ENCODE measurements at places on chromosomes 1 and 21.

DNA sequence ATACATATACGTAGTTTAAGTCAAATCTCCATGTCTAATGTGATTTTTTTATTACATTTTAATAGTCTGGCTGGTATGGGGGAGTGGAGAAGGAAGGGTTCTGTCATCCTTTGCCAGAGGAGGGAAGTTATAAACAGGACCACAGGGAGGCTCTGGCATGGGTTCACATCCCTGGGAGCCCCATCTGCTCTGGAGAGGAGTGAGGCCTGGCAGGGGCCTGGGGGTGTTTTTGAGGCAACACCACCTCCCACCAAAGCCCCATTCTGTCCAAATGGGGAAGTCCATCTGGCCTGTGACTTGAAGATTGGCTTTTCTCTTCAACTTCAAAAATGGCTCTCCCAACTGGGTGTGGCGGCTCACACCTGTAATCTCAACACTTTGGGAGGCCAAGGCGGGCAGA is 15.8 kb downstream of the DISP3 start:
- no peak for DNase-seq

DNA sequence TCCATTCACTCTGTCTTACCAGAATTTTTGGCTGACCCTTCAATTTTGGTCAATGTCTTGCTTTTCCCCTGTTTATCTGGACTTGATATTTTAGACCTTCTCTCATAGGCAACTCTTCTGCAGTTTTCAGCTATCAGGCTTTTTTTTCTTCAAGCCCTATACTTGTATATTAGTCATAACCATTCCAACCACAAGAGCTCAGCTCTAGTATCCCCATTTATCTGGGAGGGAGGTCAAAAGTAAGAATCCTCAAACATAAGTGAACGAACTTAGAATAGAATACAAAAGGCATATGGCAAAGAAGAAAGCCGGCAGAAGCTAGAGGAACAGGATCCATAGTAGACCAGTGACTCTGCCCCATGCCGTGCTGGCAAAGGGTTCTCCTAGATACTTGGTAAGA is 45.9 kb upstream of the TNFSF4 start:
- DNase-seq, result no peak

DNA sequence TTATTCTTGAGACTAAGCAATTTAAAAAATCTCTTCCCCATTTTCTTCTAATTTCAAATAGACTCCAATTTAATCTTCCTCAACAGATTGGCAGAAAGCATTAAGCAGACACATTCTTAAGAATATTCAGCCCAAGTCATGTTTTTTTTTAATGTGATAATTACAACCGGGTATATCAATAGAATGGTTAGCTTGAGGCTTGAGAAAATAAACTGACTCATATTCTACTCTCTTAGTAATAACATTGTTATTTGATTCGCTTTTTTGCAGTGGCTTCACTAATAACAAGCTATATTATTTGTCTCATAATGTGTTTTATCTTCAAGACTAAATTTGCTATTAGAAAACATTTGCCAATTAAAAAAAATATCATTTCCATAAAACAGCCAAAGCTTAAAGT is 488.6 kb upstream of the RGS18 start:
- no peak for DNase-seq

- DNase-seq, result no peak
Observed at GRCh38 chr1:55912438-55912837, 666.9 kb downstream of the PLPP3 start.

DNA sequence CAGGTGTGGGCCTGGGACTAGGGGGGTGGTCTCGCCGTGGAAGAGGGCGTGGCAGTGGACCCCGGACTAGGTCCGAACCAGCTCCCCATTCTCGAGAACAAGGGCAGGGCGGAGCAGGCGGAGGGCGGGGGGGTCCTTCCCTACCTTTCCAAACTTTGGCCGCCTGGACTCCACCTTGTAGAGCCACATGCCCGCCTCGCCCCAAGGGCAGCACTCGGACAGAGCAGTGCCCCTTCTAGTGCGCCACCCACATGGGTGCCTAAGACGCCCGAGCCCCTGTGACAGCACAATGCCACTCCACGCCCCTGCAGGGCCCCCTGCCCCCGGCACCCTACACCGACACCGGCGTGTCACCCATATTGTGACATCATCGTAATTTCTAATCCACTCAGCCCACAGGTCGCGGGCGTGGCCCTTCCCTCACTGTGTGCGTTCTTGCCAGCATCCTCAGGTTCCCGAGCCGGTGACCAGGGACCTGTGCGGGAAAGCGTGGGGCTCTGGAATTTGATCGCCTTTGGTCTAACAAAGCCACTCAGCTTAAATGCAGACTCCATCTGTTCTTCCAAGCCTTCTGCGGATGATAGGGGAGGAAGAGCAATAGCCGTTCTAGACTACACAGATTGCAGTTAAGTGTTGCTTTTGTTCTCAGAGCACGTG is 553 bp upstream of the STMN1 start:
- no peak for DNase-seq

DNA sequence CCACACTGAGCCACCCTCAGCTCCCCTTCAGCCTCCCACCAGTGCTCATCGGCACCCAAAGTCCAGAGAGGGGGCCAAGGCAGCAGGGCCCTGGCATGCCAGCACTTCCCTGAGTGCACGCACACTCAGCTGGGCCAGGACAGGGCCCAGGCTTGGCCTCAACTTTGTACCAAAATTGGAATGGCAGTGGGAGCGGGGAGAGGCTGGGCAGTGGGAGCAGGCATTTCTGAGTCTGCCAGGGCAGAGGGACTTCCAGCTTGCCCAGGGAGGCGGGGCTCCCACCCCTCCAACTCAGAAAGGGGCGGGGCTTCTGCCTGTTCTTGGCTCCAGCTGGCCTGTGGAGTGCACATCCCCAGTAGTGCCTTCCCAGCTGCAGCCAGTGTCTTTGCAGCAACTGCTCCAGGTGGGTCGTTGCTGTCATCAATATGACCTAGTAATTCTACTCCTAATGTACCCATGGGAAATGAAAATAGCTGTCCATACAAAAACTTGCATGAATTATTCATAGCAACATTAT is 10.3 kb upstream of the SNX7 start:
- DNase-seq, result no peak

DNA sequence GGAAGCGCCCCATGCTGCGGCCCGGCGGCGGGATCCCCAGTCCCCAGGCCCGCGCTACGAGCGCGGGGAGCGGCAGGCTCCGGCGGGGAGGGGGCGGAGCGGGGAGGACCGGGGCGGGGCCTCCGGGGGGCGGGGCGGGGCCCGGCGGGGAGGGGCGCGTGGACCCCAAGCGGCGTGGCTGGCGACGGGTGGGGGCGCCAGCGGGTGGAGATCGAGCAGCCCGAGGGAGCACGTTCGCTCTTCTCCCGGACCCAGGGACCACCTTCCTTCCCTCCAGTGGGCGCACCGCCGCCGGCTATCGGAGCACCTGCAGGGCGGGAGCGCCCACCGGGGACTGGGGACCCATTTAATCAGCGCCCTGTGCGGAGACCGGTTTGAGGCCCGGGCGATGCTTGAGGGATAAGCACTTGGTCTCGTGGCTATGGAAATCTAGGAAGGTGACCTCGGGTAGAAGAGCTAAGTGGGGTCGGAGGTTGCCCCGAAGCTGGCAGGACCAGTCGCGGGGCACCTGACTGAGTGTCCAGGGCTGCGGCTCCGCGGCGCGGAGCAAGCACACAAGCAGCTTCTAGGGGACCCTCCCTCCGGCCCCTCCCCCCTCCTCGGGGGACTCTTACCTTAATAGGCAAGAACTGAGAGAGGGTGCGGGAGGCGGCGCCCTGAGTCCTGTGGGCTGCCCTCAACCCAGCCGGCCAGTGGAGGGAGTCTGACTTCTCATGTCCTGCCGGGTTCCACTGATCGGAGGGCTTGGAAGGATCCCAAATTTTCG is at the start of gene TSPAN2:
Gene TSPAN2, minus strand, starts transcription at position 84 of the 766 bp plus-strand sequence. Its CDS starts 71 bp downstream, at position 13.
- no peak for DNase-seq

- DNase-seq, result no peak
Observed at GRCh38 chr1:170200161-170200560, 54.4 kb downstream of the NTMT2 start.

- no peak for DNase-seq
Observed at GRCh38 chr21:36507397-36508018, 27.6 kb upstream of the CLDN14 start.

- no peak for DNase-seq
Observed at GRCh38 chr1:85343213-85343611, 66.8 kb upstream of the BCL10 start.

- DNase-seq, result no peak
Observed at GRCh38 chr1:41823471-41823870, 95.3 kb downstream of the HIVEP3 start.

GRCh38 chr1:56939209-56939608 is 26.6 kb downstream of the C8B start:
- no peak for DNase-seq

- DNase-seq, result no peak
Observed at GRCh38 chr1:33321178-33321577, 280 bp upstream of the A3GALT2 start.

DNA sequence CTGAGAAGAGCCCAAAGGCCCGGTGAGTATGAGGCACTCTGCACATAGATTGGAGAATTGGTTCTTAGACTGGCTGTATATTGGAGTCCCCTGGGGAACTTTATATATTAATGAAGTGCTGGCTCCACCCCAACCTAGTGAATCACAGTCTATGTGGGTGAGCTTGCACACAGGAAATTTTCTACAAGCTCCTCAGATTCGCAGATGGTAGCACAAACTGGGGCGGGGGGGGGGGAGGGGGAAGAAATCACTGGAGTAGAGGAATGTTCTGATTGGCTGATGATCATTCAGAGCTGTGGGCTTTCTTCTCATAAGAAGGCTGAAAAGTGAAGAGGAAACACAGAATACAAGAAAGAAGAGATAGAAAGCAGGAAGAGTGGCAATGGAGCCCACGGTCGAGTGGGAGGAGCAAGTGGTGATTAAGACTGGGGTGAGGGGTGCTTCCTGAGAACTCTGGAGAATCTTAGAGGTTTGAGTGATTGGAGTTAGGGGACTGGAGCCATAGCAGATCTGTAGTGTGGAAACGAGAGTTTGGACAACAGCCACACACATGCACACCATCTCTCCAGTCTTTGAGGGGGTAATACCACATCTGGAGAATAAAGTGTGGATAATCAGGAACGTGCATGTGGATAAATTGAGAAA is 465.9 kb upstream of the DAB1 start:
- DNase-seq, result no peak

- DNase-seq, result no peak
Observed at GRCh38 chr21:8991968-8992621, 1529.3 kb upstream of the TPTE start.

- no peak for DNase-seq
Observed at GRCh38 chr1:160451859-160452232, 51.5 kb downstream of the VANGL2 start.

GRCh38 chr1:119667173-119667572 is 19.1 kb upstream of the ZNF697 start:
- DNase-seq, result no peak

GRCh38 chr1:119055568-119055967 is 67.4 kb upstream of the TBX15 start:
- DNase-seq, result no peak

GRCh38 chr1:54575161-54575560 is 27.1 kb downstream of the ACOT11 start:
- DNase-seq, result no peak

DNA sequence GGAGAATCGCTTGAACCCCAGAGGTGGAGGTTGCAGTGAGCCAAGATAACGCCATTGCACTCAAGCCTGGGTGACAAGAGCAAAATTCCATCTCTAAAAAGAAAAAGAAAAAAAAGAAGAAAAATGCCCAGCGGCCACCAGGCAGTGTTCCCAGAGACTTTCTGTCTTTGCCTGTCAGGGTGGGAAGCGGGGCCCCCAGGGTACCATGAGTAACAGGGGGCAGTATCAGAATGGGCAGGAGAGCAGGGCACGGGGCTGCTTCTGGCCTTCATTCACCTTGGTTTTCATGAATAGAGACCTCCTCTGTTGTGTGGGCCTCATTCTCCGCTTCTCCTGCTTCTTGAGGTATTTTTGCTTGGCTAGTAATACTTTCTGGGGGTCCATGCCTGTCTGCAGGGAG is 20.4 kb downstream of the SLC26A9 start:
- DNase-seq, result no peak

DNA sequence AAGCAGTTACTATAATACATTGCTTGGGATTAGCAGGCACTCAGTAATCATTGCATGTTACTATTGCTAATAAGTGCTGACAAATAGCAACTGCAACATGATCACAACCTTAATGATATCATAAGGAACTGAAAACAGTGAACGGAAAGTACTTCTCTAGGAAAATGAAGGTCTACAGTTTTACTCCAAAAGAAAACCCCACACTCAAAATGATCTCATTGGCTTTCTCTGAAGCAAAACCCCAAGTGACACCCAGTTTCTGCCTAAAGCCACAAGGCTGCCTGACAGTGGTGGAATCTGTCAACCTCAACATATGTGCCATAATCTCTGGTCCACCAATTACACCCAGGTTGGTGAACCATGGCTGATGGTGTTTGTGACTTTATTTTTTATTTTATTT is 137.6 kb downstream of the PTGER3 start:
- peak; percentile 85 for DNase-seq

- DNase-seq, result no peak
Observed at GRCh38 chr1:82018319-82018718, 217.6 kb downstream of the ADGRL2 start.

DNA sequence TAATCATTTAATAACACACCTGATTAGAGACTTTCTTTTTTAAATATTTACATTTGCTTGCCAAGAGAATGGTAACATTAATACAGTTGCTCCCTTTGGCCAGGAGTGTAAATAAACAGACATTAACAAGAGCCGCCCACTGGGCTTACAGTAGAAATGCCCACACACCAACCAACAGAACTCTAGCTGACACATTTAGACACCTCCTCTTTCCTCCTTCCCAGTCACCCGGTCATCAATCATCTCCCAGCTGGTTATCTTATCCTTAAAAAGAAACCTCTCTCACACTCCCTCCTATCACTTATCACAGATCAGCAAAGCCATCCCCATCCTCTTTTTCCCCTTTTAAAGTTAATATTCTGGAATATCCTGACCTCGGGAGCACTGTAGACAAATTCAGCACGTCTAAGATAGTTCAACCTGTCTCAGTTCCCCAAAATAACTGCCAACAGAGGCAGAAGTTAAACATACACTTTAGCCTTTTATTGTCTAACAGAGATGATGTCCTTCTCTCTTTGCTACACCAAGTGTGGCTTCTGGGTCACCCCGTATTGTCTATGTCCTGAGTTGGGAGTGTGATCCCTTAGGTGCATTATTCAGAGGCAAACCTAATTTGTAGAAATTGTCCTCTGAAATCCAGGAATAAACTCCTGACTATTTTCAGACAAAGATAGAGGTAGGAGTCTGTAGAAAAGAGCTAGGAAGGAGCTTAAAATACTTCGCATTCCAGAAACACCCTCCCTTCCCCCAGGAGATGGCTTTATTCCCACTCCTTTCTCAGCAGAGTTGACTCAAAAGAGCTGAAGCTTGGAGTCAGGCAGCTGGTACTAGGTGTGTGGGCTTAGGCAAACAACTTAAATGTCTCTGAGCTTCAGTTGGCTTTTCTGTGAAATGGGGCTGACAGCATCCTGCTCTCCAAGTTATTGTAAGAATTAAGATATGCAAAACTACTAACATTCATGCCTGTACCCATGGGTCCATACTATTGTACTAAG is 8.8 kb downstream of the MYCL start:
- peak; percentile 70 for DNase-seq

DNA sequence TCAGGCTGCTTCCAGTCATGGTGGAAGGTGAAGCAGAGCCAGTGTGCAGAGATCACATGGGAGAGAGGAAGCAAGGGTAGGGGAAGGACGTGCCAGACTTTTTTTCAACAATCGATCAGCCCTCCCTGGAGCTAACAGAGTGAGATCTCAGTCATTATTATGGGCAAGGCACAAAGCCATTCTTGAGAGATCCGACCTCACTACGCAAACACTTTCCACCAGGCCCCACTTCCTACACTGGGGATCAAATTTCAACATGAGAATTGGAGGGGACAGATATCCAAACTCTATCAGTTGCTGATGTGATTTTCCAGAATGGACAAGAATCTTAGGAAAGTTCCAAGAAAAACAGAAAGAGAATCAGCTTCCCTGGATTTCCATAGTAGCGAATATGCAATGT is 60.5 kb downstream of the BACE2 start:
- DNase-seq, result no peak
